ENCODE measurements at places on chromosomes 12 and 14.

GRCh38 chr14:66345986-66346385 lies 140.2 kb upstream of the CCDC196 start:
- DNase-seq, result no peak

- DNase-seq, result no peak
These were observed 68.1 kb downstream of the NUAK1 start for GRCh38 chr12:106070611-106071010.

- no peak for DNase-seq
These were observed 17.7 kb upstream of the ADCK1 start for GRCh38 chr14:77782202-77782601.

GRCh38 chr12:103877288-103877687 lies 36.3 kb upstream of the NT5DC3 start:
- DNase-seq, result no peak

- no peak for DNase-seq
These were observed 1.5 kb upstream of the KTN1 start for GRCh38 chr14:55578511-55578910.

GRCh38 chr14:34853041-34853440 lies 22.1 kb downstream of the BAZ1A start:
- DNase-seq, result no peak

DNA sequence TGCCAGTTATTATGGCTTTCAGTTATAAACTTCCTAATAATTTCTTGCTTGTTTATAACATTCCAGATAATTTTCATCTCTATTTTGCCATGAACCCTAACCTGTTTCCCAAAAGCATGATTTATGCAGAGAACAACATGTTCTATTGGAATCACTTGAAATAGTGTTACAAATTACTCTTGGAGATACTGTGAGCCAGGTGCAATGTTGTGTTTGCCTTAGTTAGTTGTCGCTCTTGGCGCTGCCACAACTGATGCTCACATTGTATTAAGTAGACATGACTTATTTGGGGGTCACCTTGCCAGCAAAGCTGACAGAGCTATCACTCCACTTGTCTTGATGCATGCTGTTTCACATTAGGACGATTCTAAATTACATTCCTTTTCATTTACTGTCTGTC lies 49.4 kb downstream of the TSPAN8 start:
- DNase-seq, result no peak

DNA sequence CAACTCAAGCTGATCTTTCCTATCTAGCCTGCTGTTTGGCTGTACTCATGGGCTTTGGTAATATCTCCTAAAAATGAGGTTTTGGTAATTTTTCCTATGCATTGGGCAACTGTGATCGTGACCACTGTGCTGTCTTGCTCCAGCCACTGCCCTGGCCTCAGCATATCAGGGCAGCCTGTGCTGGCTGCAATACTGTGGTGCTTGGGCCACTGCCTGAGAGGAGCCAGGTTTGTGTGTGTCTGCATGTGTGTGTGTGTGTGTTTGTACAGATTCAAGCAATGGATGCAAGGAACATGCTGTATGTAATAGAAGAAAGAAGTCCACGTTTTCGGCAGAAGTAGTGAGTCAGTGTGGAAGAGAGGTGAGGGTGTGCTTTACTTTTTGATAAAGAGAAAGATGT lies 13.0 kb downstream of the ERG28 start:
- no peak for DNase-seq

- DNase-seq, result no peak
These were observed 26.2 kb downstream of the VSX2 start for GRCh38 chr14:74265301-74265965.

- DNase-seq, result no peak
These were observed 40.1 kb upstream of the DUSP6 start for GRCh38 chr12:89392391-89392790.

DNA sequence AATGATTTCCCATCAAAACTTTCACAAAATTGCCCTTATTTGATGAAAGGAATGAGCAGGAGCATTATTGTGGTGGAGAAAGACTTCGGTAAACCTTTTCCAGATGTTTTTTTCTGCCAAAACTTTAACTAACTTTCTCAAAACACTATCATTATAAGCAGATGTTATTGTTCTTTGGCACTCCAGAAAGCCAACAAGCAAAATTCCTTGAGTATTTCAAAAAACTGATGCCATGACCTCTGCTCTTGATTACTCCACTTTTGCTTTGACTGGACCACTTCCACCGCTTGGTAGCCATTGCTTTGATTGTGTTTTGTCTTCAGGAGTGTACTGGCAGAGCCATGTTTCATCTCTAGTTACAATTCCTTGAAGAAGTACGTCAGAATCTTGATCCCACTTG lies 29.7 kb upstream of the RAB21 start:
- no peak for DNase-seq

- no peak for DNase-seq
These were observed 76.4 kb downstream of the GPATCH2L start for GRCh38 chr14:76228138-76228537.

DNA sequence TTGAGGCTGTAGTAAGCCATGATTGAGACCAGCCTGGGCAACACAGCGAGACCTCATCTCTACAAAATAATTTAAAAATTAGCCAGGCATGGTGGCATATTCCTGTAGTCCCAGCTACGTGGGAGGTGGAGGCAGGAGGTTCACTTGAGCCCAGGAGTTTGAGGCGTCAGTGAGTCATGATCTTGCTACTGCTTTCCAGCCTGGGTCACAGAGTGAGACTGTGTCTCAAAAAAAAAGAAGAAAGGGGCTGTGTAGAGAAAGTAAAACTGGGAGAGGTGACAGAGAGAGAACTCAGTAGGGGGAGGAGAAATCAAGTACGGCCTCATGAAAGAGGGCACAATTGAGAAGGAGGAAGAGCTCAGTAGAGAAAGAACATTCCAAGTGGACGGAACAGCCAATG lies 12.4 kb downstream of the TECPR2 start:
- DNase-seq, result no peak

- DNase-seq, result no peak
These were observed 60.7 kb downstream of the GALNT9 start for GRCh38 chr12:132268674-132269073.

DNA sequence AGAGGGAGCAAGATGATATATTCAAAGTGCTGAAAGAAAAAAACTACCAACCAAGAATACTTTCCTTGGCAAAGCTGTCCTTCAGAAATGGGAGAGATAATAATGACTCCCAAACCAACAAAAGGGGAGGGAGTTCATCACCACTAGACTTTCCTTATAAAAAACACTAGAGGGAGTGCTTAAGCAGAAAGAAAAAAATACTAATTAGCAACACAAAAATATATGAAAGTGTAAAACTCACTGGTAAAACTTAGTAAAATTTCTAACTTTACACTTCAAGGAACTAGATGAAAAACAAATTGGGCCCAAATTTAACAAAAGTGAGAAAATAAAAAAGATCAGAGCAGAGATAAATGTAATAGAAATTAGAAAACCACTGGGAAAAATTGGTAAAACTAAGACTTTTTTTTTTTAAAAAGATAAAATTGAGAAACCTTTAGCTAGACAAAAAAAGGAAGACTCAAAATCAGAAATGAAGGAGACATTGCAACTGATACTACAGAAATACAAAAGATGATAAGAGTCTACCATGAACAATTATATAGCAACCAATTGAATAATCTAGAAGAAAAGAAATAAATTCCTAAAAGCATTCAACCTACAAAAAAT lies 60.4 kb upstream of the FAR2 start:
- peak; percentile 17 for DNase-seq

DNA sequence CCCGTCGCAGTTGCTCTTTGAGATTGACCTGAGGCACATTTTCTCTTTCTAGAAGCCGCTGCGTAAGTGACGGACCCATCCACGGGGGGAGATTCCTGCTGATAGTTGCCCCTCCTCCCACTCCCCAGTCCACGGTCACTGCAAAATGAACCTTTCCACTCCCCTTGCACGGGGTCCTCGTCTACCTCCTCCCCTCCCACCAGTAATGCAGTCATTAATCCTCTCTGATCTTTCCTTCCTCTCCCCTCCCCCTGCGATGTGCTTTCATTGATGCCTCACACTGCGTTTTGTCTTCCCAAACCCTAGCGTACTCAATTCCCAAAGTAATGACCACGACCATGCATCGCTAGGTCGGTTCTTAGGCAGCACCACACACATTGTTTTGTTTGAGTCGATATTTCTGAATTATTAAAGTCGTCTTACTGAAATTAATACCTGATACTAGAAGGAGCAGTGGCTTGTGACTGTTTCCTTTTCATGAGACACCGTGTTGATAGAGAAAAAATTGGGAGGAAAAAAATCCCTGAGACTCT lies 857 bp downstream of the ETNK1 start:
- no peak for DNase-seq

DNA sequence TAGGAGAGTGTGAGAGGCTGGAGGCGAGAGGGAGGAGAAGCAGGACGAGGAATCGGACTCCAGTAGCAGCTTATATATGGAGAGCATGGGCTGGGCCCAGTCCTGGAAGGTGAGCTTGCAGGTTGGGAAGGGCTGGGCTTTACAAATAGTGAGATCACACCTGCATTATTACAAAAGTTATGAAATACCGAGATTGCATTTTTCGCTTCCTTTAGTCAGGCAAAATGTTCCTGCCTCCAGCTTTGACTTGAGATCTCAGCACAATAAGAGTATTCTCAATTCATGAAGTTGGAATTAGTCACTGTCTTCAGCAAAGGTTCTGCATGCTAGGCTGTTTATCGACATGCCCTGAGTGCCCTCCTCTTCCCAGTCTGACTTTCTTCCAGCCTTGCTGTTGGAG lies at the start of gene KRT6B:
Gene KRT6B, minus strand, starts transcription at position 46 of the 400 bp plus-strand sequence. CDS start 68 bp downstream, outside the sequence.
- no peak for DNase-seq

- DNase-seq, result peak; percentile 82
These were observed 7.5 kb upstream of the SYNE3 start for GRCh38 chr14:95523815-95524448.

- DNase-seq, result no peak
These were observed 8.1 kb upstream of the ADCY6 start for GRCh38 chr12:48796976-48797375.

DNA sequence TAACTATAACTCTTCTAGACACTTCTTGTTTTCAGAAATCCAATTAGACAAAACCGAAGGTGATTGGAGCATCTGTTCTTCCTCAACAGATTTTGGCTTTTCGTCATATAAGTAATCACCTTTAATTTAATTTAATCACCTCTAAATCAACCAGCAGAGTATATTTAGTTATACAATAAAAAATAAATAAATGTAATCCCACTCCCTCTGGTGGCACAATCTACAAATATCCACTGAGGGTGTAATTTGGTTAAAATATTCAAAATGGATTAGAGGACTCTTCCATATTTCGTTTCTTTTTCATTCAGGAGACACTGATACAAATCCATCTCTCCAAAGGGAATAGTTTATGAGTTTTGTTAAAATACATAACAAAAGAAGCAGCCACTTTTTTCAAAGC lies 18.3 kb upstream of the SLC35F4 start:
- peak; percentile 3 for DNase-seq

DNA sequence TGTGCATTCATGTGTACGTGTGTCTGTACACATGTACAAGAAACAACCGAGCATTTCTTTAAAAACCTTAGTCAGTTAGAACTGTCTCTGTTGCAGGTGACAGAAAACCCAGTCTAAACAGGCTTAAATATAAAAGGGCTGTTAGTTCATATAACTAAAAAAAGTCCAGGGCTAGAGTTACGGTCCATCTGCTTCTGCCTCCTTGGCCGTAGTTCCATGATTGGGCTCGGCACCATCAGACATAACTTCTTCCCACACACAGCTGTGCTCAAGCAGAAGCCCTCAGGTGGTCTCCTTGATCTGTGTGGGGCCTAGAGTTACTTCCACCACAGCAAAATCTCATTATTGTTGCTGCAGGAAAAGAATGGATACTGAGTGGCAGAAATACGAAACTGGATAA lies 34.6 kb downstream of the CKB start:
- no peak for DNase-seq

DNA sequence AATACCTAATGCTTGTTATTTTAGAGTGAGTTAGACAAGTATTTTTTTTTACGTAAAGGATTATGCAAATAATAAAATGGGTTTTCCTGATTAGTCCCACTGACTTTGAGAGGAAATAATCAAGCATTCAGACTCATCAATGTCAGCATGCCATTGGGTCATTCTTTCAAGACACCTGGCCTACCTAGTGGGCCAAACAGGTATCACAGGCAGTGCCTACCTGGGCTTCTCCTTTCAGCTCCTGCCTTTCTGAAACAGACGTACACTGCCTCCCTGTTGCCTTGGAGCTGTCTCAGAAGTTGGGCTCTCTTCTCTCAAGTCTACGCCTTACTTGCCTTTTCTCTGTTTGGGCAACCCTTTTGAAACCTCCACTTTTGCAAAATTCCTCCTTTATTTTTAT lies 545.6 kb downstream of the SNAPC1 start:
- no peak for DNase-seq

DNA sequence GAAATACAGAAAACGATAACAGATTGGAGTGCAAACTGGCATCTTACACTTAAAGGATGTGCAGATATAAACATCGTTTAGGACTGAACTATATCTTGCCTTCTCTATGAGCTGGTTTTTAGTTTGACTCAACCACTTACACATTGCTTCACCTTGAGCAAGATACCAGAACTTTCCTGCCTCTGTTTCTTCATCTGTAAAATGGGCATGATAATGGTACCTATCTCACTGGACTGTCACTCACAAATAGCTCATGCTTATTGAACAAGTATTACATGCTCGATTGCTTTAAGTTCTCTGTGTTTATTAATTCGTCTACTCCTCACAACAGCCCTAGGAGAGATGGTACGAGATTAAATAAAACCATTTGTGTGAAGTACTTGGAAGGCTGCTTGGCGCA lies 7.7 kb downstream of the FZD10 start:
- DNase-seq, result no peak

GRCh38 chr14:95341115-95341514 lies 21.4 kb upstream of the CLMN start:
- no peak for DNase-seq

DNA sequence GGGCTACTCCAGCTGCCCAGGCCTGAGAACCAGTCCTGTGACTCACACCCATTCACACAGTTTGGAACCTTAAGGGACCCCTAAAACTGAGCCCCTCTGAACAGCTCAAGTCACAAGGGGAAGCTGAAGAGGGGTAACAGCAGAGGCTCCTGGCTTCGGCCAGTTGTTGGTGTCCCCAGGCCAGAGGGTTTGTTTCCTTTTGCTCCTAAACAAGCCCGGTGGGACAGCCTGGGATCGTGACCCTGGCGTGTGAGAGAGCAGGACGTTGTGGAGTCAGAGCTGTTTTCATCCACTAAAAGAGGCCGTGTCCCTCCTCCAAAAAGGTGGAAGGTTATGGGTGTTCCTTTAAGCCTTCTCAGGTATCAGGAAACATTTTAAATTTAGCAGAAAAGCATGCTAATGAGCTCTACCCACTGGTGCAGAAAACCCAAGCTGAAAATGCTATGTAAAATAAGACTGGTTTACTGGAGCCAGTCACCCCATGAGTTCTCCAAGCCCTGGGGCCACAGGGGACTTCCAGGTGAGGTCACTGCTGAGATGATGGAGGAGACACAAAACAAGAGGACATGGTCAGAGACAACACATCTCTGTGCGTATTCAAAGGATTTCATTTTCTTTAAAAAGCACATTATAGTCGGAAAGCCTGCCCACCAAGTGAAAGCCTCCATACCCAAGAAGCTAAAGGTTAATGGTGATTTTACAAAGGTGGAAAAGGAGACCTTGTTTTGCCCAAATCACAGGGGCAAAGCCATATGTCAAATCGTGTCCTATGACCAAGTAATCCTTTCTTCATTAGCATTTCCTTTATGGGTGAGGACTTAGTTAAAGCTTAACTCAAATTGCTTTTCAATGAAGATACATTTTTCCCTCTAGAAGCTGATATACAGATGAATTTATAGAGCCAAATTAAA lies 14.1 kb downstream of the PRKAB1 start:
- DNase-seq, result no peak

- no peak for DNase-seq
These were observed 46.3 kb downstream of the RBM19 start for GRCh38 chr12:113919791-113920190.

- DNase-seq, result peak; percentile 2
These were observed 4.2 kb upstream of the TRHDE start for GRCh38 chr12:72267974-72268373.

Data from Jurkat, Clone E6-1 (cell line).